Activated T-helper 17 cell treated with anti-CD3 and anti-CD28 coated beads, Interleukin-2, amount 50 U/mL, for 72 hours (primary cell): ENCODE measurements at places on chromosomes 3 and 15. TPM values are rescaled to one million over a fixed set of nuclear protein-coding genes. Genes with fewer than 3 reads are reported as not detected.

DNA sequence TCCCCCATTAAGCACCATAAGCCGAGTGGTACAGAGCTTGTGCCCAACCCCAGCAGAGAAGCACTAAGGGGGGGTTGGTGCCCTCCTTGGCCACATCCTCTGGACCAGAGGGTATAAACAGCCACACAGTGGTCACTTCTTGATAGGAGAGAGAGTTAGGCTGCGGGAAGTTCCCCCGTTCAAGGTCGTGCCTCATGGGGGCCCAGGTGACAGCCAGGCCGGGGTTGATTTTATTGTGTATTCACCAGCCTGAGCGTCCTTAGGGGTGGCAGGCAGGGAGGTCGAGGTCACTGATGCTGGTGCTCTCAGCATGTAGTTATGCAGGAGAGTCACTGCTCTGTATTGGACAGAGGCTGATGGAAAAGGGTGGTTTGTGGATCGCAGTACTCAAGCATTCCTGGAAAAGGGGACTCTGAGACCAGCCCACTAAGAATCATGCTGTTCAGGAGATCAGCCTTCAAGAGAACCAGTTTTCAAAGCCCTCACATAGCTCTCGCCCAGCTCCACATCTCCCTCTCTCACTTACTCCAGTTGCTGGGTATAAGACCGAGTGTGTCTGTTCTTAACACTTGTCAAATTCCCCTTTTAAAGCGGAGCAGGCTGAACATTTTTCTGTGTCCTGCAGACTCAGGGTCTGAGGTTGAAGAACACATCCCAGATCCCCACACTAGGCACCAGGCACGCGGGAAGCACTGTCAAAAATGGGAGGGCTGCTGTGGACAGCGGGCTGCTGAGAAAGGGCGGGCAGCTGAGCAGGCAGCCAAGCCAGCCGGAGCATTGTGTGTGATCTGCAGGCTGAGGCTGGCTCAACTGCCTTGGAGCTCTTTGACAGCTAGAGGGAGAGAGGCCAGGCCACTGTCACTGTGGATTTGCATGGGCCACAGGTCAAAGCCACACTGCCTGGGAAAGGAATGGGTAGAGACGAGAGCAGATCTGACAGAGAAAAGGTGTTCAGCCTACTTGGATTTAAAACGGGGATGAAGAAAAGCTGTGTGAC lies 279.3 kb upstream of the LRRFIP2 start:
- ATAC-seq: no peak

Gene EXD1
- total RNA-seq: 0.16 TPM

Gene ZBED2
- total RNA-seq: 429 TPM

Gene SLC49A4
- total RNA-seq: 1.9 TPM

Gene ADAMTS17
- 1.1 TPM for total RNA-seq
